ENCODE measurements at places on chromosomes 2 and 18.

DNA sequence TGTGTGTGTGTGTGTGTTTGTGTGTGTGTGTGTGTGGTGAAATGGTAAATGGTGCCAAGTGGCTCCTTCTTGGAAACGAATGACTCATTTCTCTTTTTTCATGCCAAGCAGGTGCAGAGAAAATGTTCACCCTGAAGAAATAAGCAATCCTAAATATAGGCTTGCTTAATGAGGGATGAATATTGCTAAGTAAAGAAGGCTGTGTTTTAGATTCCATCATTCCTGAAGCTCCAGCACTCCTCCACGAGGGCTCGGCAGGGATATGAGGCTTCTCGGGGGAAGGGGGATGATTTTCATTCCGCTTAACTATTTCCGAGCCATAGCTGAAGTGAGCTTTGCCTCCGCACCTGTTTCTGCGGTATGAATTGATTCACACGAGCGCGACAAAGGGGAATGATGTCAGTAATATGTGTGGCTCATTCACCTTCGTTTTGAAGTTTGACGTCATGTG lies 72.9 kb downstream of the TSN start:
- no peak for DNase-seq

DNA sequence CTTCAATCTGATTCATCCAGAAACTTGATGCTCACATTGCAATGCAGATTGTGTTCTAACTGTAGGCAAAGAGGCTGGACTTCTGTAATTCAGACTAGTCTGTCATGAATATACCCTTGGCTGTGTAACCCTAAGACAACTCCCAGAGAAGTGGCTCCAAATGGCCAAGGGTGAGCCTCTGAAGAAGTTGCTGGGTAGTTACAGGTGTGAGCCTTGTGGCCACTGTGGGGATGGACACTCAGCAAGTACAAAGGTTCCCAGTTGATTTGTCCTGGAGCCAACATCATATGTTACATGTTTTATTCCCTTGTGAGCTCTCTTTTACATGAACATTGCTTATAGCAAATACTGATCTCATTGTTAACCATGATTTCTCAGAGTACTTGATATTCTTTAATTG lies 94.8 kb upstream of the KCNJ3 start:
- DNase-seq = no peak

GRCh38 chr2:44906972-44907371 lies 34.5 kb upstream of the SIX3 start:
- DNase-seq = no peak

- no peak for DNase-seq
These were observed 201.5 kb downstream of the FAM210A start for GRCh38 chr18:13524811-13525210.

DNA sequence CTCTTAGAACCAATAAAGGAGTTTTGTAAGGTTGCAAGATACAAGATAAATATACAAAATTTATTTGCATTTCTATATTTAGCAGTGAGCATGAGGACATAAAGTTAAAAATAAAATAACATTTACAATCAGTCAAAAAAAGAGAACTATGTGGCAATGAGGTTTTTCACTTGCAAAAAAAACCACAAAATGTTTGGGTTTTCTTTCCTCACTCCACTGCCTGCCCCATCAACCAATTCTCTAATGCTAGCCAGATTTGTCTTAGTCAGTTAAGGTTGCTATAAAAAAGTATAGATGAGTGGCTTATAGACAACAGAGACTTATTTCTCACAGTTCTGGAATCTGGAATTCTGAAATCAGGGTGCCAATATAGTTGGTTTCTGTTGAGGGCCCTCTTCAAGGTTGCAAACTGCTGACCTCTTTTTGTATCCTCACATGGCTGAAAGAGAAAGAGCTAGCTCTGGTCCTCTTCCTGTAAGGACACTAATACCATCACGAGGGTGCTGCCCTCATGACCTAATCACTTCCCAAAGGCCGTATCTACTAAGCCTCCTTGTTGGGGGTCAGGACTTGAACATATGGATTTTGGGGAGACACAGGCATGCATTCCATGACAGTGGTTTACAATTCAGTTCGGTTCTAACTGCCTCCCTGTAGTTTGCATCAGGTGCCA lies 566.2 kb downstream of the GALR1 start:
- DNase-seq = no peak

DNA sequence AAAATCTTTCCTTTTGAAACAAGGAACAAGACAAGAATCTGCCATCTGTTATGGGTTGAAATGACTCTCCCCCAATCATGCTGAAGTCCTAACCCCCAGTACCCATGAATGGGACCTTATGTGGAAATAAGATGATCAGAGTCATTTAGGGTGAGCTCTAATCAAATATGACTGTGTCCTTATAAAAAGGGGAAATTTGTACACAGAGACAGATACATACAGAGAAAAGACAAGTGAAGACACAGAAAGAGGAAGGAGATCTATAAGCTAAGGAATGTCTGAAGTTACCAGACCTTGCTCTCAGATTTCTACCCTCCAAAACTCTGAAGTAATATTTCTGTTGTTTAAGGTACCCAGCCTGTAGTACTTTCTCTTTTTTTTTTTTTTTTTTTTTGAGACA lies 15.7 kb downstream of the TGFBRAP1 start:
- DNase-seq = no peak

- no peak for DNase-seq
These were observed 760.0 kb downstream of the EPHA4 start for GRCh38 chr2:220811952-220812570.

- no peak for DNase-seq
These were observed 53.8 kb upstream of the TUBA3E start for GRCh38 chr2:130251873-130252620.

GRCh38 chr2:102770506-102770905 lies 8.7 kb downstream of the TMEM182 start:
- no peak for DNase-seq
